Calu3 (cell line): ENCODE measurements at places on chromosomes 3 and 15. TPM values are rescaled to one million over a fixed set of nuclear protein-coding genes. Genes with fewer than 3 reads are reported as not detected.

DNA sequence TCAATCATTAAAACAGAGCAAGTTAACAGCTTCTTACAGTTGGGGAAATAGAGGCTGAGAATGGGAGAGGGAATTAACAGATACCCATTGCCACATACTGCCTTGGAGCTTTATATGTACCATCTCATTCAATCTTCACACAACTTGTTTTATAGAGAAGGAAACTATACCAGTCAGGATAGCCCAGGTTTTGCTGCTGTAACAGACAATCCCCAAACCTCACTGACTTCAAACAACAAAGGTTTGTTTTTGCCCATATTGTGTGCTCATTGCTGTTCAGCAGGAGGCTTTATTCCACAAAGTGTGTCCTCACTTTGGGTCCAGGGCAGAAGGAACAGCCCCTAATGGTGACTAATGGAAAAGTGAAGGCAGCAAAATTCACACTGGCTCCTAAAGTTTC is 59.2 kb downstream of the SPSB4 start:
- no peak for DNase-seq

- no peak for DNase-seq
These were observed 404.0 kb upstream of the WNT5A start for GRCh38 chr3:55891106-55891505.

DNA sequence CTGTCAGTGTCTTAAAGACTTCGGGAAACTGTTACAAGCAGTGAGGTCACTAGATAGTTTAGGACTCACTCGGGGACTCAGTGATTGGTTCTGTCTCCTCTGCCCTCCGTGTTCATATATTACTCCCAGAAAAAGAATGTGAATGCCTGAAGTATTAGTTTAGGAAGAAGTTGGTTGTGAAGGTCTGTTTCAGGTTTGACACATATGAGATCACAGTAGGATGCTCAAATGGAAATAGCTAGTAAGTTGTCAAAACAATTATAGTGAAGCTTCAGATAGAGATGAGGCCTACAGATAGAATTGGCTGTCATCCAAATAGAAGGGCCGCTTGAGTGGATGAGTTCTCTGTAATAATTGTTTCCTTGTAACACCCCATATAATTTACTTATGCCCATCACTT is 172.6 kb downstream of the PLCL2 start:
- no peak for DNase-seq

DNA sequence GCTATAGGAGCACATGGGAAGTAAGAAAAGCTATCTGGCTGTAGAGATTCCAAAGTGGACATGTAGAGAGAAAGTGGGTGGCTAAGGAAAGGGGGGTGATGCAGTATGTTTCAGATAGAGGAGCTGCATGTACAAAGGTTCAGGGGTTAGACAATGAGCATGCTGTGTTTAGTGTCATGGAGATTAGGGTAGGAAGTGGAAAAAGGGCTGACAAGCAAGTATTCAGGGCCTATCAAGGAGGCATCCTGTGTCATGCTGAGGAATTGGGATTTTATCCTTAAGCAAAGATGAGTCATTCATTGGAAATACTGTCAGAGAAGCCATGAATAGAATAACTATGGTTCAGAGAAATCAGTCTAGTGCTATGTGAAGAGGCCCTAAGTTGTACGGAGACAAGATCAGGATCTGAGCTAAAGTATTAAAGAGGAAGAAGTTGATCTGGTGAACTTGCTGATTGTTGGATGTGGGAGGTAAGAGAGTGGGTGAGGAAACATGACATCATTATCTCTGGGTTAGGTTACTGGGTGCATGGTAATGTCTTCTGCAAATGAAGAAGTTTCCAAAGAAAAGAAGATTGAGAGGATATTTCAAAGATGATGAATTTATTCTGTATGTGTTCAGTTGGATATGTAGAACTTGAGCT is 176.7 kb upstream of the GOLIM4 start:
- no peak for DNase-seq

DNA sequence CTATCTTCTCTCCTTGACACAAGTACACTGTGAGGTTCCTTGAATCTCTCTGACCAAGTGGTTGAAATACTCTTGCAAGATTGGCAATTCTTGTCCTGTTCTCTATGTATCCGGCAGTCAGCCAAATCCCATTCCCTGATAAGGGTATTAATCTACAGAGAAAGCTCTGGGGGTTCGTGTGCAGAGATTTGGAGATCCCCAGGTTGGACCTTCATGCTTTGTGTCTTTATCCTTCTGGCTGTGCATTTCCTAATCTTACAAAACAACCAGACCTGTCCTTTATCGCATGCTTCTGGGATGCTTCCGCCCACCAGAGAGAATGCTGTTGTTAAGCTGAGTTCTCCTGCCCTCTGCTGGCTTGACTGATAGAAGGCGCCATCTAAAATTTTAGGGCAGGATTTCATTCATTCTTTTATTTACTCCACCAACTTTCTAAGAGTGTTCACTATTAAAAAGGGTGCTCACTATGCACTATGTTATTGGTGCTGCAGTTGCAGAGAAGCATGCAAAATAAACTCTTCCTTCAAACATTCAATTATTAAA is 8.6 kb upstream of the SST start:
- peak; percentile 78 for DNase-seq

The KBTBD12 gene
- total RNA-seq = 0.07 TPM in 1 of 2 replicates, not detected in the other

DNA sequence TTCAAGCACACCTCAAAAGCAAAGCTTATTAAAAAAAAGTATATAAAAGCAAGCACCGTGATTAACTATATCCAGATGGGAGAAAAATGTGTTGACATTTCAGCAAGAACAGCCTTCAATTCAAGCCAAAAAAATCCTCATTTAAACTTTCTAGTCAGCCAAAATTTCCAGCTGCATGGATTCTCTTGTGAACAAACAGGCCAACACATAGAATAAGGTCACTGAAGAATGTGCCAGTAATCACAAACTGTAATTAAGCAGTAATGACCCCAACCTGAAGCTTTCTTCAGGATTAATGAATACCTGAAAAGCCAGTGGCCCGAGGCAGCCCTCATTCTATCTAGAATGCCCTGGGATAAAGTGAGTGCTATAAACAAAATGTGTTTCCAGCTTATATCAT is 130.7 kb upstream of the KCNMB2 start:
- no peak for DNase-seq

DNA sequence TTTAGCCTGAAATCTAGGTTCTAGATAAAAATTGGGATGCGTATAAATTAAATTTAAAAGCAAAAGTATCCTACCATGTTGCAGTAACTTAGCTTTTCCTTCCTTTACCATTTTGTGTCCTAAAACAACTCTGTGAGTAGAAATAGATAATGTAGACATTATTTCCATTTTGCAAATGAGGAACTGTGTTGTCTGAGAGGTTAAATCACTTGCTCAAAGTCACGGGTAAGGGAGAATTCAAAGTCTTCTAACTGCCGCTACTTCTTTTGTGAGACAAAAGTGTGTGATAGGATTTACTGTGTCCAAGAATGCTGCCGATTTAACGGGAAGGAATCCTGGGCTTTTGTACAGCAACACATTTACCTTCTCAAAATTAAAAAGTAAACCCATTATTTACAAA is 40.7 kb downstream of the MYO1E start:
- no peak for DNase-seq

DNA sequence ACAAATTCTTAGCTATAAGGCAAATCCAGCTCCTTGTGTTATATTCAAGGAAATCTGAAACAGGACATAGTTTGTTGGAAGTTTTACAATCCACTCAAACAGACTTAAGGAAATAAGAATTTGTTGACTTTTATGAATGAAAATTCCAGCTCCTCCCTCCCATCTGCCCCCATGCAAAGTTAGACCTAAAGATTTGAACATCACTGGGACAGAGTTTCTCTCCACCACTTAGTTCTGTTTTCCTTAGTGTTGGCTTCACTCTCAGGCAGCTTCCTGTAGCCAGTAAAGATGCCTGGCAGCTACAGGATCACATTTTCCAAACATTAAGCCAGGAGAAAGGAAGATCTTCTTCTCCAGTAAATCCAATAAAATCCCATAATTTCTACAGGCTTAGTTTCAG is 265.0 kb downstream of the TAFA4 start:
- DNase-seq = no peak

The GOLGA6L25 gene
- not detected in 2 replicates for total RNA-seq

The SPRED1 gene
- total RNA-seq = 16.1 and 16.4 TPM in 2 replicates

GRCh38 chr15:38316311-38316710 is 63.7 kb downstream of the SPRED1 start:
- no peak for DNase-seq

The CCRL2 gene
- total RNA-seq = 0.54 TPM in 1 of 2 replicates, not detected in the other

The ACKR4 gene
- 4.9 and 8.1 TPM in 2 replicates for total RNA-seq

The BCL6 gene
- 28.3 and 35.1 TPM in 2 replicates for total RNA-seq

GRCh38 chr3:9211155-9211950 is 38.1 kb downstream of the SRGAP3 start:
- DNase-seq = no peak

- no peak for DNase-seq
These were observed 7.0 kb downstream of the MAPKAPK3 start for GRCh38 chr3:50623840-50624474.

DNA sequence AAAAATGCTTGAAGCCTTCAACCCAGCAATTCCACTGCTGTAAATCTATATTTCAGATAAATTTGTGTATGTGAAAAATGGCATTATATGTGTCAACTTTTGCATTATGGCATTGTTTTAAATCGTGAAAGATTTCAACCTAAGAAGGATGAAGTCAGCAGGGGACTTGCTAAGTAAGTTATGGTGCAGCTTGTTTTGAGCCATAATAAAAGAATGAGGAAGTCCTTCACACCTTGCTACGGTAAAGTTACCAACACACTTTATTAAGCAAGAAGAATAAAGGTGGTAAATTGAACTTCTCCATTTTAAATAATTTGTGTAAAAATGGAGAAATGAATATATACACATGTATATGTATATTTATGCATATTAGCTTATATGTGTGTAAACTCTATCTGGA is 371.4 kb downstream of the ROBO2 start:
- no peak for DNase-seq

DNA sequence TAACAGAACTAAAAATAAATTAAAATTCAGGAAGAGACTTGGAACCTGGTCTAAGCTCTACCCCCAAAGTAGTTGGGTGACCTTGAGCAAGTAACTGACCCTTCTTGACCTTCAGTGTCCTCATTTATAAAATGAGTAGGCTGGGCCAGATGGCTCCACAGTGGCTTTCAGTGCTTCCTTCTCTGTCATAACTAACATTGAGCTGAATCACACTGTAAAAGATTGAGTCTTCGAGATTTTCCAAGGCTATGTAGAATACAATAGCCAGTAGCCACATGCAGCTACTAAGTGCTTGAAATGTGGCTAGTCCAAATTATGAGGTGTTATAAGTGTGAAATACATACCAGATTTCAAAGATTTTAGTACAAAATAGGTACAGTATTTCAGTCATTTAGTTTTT is 313.3 kb downstream of the MECOM start:
- DNase-seq = no peak

The TMEM207 gene
- total RNA-seq = 0.57 and 1.4 TPM in 2 replicates

DNA sequence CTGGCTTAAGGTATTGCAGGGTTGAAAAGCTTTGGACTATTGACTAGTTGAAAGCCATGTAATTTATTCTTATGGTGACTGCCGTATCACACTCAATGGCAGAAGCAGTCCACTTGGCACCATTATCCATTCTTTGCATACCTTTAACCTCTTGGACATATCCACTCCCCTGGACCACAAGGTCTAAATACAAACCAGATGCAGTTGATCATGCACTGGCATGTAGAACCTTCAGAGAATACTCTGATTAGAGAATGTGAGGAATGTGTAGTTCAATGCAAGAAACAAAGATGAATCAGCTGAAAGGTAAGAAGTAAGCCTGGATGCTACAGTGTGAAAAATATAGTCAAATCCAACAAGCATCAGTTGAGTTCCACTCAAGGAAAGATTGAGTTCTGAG is 93.1 kb downstream of the FRMD5 start:
- DNase-seq = no peak

- DNase-seq = no peak
These were observed 377.7 kb upstream of the GOLIM4 start for GRCh38 chr3:168473334-168473890.

DNA sequence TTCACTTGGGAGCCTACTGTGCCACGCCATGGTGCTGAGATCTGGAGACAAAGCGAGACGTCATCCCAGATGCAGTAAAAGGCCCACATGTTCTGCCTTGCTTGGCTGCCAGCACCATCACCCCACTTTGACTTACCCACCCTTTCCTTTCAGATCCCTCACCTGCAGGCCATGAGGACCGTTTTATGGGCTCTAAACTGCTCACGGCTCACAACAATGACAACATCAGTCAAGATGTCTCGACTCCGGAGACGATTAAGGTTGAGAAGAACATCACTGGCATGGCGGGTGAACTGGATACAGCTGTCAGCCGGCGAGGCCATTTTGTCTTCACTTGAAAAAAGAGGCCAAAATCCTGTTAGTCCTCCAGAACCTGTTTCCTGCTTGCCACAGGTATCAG is 11.9 kb downstream of the BCL6 start:
- DNase-seq = no peak

DNA sequence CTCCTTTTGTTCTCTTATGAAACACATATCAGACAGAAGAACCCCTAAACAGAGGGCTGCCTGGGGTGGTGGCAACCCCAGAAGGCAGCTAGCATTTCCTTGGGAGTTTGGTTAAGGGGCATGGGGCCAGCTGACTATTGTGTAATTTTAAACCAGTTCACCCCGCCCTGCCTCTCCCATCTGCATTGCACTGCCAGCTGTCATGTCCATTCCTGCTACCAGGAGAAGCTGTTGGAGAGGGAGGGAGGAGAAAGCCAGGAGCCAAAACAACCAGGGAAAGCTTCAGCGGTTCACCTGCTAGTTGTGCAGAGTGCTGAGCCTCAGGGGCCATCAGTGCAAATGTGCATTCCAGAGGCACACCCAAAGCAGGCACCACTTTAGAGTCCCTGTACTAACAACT is 47.6 kb upstream of the ATP1B3 start:
- DNase-seq = peak; percentile 54

The GRM7 gene
- total RNA-seq = not detected in 2 replicates

The CCDC9B gene
- total RNA-seq = 85.6 and 102 TPM in 2 replicates

The GOLGA8J gene
- not detected in 2 replicates for total RNA-seq

DNA sequence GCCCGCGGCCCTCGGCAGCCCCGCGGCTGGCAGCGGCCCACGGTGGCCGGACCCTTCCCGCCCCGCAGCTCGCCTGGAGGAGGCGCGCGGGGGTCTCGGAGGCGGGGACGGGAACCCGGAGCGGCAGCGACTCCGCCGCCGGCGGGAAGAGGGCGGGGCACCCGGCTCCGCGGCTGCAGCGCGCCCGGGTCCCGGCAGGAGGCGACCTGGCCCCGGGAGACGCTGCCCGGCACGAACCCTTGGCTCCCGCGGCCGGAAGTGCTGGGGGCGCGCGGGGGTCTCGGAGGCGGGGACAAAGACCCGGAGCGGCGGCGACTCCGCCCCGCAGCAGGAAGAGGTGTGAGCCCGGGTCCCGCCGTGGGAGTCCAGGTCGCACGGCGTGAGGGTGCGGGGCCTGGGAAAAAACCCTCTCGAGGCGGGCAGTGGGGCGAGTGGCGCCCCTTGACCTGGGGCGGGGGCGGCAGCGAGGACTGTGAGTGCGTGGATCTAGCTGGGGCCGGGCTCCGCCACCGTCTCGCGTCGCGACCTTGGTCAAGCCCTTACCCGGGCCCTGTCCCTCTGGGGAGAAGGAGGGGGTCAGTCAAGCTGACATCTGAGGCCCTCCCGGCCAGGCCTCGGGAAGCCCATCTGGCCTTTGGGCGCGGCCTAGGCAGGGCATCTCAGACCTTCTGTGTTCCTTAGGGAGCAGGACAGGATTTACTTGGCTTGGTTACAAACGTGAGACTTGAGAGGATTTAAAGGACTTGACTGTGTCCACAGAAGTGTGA is at the start of gene CIB2:
TSS of gene CIB2 (minus strand) at position 151 of the 767 bp plus-strand sequence. CDS start 230 bp downstream, outside the sequence.
- DNase-seq = peak; percentile 90

The LYZL4 gene
- total RNA-seq = not detected in 2 replicates

The IGDCC3 gene
- total RNA-seq = not detected in 2 replicates

The NKTR gene
- total RNA-seq = 61.3 and 70.0 TPM in 2 replicates
